Stimulated activated CD4-positive, alpha-beta T cell treated with anti-CD3 and anti-CD28 coated beads, TNF-alpha, amount 100 ng/mL, for 24 hours (primary cell): ENCODE measurements at places on chromosomes 5 and 9.
A peak's percentile ranks its signal among the peaks of the same experiment; 100 is the strongest.

DNA sequence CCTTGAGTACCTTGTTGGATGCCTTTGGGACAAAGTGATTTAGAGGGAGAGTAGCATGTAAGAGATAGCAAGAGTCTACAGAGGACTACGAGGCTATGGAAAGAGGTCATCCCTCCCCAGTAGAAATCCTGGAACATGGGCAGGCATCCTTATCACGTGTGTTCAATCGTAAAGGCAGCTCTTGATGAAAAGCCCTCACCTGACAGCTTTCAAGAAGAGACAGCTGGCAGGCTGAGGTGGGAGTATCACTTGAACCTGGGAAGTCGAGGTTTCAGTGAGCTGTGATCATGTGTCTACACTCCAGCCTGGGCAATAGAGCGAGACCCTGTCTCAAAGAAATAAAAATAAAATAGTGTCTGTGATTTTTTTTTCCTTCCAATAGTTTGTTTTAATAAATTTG, 112.6 kb downstream of the PCSK5 start:
- no peak for DNase-seq

- peak; percentile 29 for DNase-seq
Measured at GRCh38 chr5:96079075-96079474, 117.4 kb upstream of the ELL2 start.

- DNase-seq, result no peak
Measured at GRCh38 chr5:135341696-135342550, 57.1 kb downstream of the MACROH2A1 start.

GRCh38 chr5:180494510-180495181, 467 bp downstream of the CNOT6 start:
- DNase-seq, result peak; percentile 30

DNA sequence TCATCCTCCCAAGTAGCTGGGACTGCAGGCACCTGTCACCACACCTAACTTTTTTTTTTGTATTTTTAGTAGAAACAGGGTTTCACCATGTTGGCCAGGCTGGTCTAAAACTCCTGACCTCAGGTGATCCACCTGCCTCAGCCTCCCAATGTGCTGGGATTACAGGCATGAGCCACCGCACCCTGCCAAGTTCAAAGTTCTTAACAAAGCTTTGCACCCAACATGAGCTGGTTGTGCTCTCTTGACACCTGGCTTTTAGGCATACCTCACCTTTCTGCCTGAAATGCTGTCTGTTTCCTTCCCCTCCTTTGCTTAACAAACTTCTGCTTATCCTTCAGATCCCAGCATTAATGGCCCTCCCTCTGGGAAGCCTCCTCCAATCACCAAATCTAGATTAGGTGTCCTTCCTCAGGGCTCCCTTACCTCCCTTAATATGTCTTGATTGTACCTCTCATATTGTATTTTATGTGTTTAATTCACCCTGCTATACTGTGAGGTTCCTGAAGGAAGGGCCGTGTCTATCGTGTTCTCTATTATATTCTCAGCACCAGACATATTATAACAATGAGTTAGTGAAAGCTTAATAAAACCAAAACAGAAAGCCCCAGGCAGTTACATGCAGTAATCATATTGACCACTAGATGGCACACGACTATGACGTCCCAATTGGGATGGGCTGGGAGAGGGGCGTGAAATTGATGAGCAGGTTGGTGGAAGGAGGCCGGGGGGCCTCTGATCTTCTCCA, 62.9 kb upstream of the PPARGC1B start:
- DNase-seq, result no peak

DNA sequence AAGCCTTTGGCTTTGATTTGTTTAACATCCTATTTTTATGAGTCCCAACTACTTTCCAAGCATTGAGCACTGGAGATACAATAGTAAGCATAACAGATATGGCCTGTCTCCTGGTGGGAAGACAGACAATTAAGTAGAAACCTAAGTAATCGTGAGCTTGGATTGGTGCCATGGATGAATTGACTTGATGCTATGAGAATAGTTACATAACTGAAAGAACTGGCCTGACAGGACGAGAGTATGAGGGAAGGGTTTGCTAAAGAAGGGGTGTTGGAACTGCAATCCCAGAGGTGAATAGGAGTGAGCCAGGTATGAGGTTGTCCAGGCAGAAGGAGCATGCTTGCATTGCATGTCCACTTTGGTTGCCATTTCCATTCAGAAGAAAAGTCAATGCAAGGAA, 52.4 kb downstream of the GPR21 start:
- DNase-seq, result no peak

GRCh38 chr5:122656160-122656559, 118.7 kb upstream of the SNX2 start:
- DNase-seq, result no peak
